Activated T-helper 9 cell treated with anti-CD3 and anti-CD28 coated beads, Interleukin-2, amount 50 U/mL, for 16 hours (primary cell): ENCODE measurements at places on chromosomes 3 and 15.

- no peak for DNase-seq
Observed at GRCh38 chr3:188527389-188527788, 373.4 kb downstream of the LPP start.

DNA sequence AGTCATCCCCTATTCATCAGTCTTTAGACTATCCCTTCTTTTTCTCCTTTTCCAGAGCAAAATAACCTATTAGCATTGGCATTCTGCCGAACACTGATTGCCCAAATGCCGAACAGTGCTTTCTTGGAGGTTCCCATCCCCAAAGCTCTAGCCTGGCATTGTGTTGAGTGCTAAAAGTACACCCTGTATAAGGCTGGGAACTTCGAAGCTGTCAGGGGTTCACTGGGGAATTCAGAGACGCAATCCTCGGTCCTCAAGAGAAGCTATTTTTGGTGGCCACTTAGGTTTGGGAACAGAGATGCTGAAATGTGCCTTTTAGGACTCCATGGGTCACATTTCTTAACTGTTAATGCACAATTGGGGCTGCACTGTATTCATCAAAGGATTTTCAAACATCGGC is 8.4 kb downstream of the FRMD5 start:
- no peak for DNase-seq

- no peak for DNase-seq
Observed at GRCh38 chr3:24378313-24378712, 116.3 kb downstream of the THRB start.

DNA sequence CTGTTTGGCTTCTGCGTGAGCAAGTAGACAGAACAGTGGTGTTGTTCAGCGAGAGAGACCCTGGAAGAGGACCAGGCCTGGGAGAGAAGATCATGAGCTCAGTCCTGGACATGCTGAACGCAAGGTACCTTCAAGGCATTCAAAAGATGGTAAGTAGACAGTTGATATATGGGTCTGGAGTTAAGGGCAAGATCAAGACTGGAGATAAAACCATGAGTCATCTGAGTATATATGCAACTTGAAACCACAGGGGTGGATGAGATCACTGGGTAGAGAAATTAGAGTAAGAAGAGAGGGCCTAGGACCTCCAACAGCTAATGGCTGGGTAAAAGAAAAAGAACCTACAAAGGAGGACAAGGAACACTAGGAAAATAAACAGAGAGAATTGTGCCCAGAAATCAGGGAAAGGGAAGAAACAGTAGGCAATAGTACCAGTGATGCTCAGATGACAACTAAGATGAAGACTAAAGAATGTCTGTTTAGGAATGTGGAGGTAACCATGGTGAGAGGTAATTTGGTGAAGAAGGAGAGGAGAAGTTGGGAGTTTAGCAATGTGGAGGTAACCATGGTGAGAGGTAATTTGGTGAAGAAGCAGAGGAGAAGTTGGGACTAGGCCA is 343.2 kb upstream of the ADAMTS9 start:
- DNase-seq: no peak

- DNase-seq: no peak
Observed at GRCh38 chr3:49787182-49787464, 781 bp upstream of the IP6K1 start.

- DNase-seq: no peak
Observed at GRCh38 chr3:88918841-88919240, 188.6 kb upstream of the EPHA3 start.

DNA sequence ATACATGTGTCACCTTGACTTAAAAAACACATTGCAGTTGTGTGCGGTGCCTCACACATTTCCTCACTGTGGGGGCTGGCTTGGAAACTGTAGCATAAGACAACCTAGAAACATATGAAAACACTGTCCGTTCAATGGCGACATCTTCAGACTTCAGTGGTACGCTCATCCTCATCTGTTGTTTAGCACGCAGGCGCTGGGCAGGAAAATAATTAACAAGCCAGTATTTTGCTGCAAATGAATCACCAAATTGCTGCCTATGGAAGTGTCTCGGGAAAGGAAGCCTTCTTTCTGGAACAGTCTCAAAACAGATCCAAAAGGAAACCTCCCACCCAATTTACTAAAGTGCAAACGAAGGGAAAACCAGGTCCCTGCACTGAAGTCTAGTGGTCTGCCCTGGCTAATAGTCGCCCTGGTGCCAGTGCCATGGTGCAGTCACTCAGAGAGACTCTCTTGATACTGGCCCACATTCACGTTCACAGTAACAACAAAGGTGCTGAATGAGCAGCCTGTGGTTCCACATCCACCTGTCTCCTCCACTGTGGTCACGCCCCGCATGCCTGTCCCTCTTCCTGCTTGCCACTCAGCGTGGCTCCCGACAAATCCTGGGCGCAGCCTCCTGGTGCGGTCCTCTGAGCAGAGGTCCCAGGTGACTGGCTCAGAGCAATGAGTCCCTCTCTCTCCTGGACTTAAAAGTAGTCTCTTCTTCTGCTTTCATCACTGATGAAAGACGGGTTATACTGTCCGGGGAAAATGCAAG is 35.6 kb upstream of the MUC13 start:
- no peak for DNase-seq

GRCh38 chr15:45378913-45379262 is 544 bp upstream of the GATM start:
- no peak for DNase-seq

DNA sequence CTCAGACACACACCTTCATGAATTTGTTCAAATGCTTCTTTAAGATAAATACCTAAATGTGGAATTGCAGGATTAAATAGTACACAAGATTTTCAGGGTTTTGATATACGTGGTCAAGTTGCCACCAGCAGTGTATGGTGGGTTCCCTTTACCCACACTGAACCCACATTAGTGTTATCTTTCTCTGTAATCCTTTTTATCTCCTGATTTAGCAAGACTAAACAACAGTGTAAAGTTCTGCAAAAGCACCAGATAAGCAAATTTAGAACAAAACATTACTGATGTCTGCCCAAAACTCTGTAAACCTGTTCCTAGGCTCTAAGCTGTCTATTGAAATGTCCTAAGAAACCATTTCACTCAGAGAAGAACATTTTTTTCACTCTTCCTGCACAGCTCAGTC is 352.9 kb downstream of the FHIT start:
- no peak for DNase-seq

DNA sequence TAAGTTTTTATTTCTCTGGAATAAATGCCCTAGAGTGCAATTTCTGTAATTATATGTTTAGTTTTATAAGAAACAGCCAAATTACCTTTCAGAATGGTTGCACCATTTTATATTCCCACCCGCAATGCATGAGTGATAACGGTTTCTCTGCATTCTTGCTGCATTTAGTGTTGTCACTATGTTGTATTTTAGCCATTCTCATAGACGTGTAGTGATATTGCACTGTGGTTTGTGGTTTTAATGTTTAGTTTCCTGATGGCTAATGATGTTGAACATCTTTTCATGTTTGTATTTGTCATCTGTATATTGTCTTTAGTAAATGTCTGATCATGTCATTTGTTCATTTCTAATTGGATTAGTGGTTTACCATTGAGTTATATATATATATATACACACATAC is 73.0 kb upstream of the GOLIM4 start:
- no peak for DNase-seq

DNA sequence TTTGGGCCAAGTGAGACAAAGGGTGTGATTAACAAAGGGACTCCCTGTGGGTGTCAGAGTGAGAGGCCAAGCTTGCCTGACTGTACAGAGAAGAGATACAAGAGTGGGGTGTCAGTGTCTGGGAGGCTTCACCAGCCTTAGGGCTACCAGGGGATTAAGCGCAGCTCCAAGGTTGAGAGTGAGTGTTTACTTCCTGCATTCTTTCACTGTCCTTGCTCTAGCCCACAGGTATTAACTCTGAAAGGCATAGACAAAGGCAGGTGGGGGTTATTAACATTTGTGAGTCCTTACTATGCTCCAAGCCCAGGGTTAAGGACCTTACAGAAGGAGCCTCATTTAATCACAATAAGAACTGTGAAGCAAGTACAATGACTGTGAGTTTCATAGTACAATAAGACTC is 107.6 kb downstream of the IL20RB start:
- DNase-seq: no peak

DNA sequence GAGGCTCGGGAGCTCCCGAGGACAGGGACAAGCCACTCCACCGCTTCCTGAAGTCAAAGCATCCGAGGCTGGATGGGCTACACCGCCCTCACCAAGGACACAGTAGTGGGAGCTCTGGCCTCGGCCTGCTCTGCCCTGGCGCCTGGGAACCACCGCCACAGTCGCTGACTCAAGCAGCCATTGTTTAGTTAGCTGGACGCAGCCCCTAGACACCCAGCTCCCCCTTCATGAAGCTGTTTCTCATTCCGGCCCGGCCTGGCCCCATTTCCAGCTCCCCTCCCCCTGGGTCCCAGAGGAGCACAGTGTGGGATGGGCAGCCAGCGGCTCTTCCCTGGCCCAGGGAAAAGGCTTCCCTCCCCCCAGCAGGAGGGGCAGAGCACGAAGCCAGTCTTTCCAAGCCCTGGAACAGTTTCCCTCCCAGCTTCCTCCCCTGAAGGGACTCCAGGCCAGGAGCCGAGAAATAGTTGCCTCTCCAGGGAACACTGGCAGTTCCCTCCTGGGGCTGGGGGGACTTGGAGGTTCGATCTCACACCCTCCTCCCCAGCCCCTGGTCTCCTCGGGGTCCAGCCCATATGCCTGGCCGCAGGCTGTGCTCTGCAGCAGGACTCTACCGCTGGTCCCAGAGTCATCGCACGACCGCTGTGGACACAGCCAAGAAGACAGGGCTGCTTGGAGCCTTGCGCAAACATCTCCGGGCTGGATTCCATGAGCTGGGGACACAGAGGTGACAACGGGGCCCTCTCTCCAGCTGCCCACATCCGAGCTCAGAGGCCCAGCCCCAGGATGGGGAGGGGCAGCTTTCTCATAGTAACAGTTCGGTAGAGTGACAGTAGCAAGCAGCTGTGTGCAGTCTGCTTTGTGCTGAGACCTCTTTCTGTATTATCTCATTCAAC is 10.0 kb downstream of the PLXND1 start:
- no peak for DNase-seq

DNA sequence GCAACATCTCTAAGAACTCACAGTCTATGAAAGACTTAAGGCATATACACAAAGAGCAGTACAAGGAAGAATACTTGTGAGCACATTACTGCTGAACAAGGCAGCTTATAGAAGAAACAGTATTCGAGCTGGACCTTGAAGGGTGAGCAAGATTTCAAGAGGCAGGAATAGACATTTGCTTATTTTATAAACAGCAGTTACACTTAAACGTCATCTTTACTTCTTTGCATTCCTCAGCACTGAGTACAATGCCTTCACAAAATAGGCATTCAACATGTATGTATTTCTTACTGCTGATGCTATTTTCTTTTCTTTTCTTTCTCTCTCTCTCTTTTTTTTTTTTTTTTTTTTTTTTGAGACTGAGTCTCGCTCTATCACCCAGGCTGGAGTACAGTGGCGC is 205.8 kb downstream of the ZIC4 start:
- no peak for DNase-seq

GRCh38 chr15:100341750-100342560 is at the start of gene ADAMTS17:
Gene ADAMTS17, minus strand, starts transcription at chr15:100341975. Its CDS starts 76 bp downstream, at chr15:100341899.
- peak; percentile 90 for DNase-seq

DNA sequence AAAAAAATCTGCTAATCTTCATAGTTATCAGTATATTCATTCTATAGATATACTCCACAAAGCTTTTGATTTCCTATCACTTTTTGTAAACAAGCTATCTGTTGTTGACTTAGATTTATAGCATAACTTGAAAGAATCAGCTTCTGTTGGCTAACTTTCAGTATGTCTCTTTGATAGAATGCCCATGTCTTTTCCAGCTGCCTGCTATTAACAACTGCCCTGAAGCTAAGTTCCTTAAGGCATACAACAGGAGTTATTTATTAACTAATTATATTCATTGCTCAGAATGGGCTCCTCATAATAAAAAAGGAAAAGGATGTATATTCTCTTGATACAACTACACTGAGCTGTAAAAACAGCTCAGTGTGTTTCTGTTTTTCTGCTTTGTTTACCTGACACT is 293.9 kb downstream of the TUSC7 start:
- DNase-seq: no peak

DNA sequence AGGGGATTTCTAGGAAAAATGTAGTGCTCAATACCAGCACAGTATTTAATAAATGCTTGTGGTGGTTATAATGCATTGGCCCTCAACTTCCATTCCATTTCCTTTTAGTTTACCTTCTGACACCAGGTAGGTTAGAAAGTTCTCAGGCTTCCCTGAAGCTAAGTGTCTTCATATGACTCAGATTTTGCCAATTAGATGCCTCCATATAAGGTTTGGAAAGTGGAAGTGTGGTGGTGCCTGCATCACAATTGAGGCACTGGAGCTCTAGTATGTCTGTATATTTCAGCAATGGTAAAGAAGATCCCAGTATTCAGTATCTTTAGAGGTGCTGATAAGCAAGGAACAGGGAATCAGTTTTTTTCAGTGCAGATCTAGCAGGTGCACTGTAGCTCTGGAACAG is 18.3 kb downstream of the XRN1 start:
- DNase-seq: no peak

DNA sequence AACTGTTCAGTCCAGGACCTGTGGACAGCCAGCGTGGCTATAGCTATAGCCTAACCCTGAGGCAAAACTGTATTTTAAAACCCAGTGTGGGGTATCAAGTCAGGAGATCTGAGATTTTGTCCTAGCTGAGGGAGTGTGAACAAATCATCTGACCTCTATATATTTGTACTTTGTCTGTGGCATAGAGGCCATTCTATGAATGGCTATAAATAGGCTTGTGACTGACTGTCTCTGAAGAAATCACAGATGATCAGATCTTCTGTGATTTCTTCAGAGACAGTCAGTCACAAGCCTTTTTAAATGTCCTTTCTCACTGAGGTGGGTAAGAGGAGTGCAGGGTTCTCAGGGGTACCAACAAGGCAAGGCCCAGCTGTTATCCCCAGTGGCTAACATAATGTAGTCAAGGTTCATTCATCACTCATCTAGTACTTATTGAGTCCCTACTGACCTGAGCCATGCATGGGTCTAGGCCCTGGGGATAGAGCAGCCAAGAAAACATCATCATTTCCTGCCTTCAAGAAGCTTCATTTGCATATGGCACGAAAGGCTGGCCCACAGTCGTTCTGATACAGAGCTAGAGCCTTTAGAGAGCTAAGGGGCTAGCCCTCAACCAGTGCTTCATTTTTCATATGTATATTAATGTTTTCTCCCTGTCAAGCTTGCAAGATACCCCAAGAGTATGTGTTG is 53.3 kb downstream of the TIPARP start:
- DNase-seq: no peak

GRCh38 chr3:176950743-176951142 is 246.5 kb downstream of the TBL1XR1 start:
- no peak for DNase-seq

- DNase-seq: no peak
Observed at GRCh38 chr15:41987246-41987924, 15.0 kb upstream of the EHD4 start.

GRCh38 chr3:64856977-64857516 is 169.2 kb upstream of the ADAMTS9 start:
- DNase-seq: no peak

- no peak for DNase-seq
Observed at GRCh38 chr15:40066589-40066988, 27.6 kb upstream of the SRP14 start.
